ENCODE measurements at places on chromosomes 4 and X.
A peak's percentile ranks its signal among the peaks of the same experiment; 100 is the strongest.

GRCh38 chrX:122087341-122087740 lies 1039.9 kb downstream of the GLUD2 start:
- no peak for DNase-seq

DNA sequence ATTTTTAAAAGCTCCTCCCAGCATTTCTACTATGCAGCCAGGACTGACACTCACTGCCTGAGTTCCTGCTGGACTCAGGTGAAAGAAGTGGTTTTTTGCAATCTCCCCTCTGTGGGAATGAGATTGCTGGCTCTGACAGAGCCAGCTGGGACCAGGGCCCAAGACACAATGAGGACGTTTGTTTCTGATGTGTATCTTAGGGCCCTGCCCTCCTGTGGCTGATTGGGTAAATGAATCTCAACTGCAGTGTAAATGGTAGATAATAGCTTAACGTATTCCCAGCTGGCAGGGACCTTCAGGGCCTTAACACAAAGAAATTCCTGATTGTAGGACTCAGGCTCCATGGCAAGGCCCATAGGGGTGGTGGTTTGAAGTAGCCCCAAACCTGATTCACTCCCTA lies 85.8 kb upstream of the PRPS1 start:
- DNase-seq = no peak

DNA sequence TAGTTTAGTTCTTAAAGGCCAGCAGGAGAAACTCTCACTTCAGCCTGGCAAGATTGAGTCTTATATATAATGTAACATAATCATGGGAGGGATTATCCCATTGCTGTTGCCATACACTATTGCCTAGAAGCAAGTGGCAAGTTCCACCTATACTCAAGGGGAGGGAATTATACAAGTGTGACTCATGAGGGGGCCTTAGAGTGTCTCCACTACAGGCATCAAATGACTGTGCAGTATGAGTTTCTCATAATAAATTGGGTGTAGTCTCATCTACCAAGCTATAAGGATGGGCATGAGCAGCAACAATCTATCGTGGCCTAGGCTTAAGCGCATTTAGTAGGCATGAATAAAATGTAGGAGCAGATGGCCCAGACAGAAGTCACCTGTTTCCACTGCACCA lies 89.1 kb upstream of the C1GALT1C1 start:
- no peak for DNase-seq

DNA sequence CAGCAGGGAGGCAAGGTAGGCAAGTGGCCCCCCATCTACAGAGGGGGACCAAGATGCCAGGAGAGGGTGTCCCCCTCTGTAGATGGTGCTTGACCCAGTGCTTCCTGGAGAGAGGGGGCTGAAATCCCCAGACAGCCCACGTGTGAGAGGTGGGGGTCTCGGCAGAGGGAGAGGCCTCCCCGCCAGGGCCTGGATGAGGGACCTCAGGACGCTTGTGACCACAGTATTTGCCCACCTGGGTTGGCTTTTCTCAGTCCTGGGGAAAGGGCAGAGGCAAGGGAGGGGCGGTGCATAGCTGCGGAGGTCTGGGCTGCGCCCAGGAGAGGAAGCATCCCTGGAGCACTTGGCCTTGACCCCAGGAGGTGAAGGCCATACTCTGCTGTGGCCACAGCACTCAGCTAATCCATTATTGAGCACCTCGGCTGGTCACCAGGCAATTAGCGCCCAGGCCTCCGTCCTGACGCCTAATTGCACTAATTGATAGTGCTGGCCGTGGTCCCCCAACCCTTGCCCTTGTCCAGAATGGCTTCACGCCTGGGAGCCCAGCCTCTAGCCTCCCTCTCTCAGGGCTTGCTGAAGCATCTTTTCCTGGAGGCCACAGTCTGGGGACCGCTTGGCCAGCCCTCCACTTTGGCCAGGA lies 30.7 kb downstream of the HMX1 start:
- no peak for DNase-seq

- no peak for DNase-seq
Measured at GRCh38 chr4:91212211-91212610, 1085.0 kb downstream of the CCSER1 start.

- no peak for DNase-seq
Measured at GRCh38 chr4:41852229-41852628, 83.0 kb upstream of the TMEM33 start.

- no peak for DNase-seq
Measured at GRCh38 chr4:19689511-19689910, 562.2 kb upstream of the SLIT2 start.

GRCh38 chrX:119640731-119641170 lies 34.5 kb upstream of the NKRF start:
- peak; percentile 15 for DNase-seq

DNA sequence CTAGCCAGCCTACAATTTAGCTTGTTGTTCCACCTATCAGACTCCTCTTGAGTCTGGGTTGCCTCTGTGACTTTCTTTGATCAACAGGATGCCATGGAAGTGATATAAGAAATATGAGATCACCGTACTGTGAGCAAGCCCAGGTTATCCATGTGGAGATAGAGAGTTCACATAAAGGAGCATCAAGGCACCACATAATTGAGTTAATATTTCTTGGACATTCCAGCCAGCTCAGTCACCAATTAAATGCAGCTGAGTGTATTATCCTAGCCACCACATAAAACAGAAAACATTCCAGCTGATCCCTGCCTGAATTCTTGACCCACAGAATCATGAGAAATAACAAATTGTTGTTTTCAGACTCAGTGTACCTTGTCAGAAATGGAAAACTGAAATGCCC lies 253.6 kb downstream of the PPP1R2C start:
- DNase-seq = no peak

- no peak for DNase-seq
Measured at GRCh38 chr4:187125062-187125461, 401.4 kb upstream of the FAT1 start.

DNA sequence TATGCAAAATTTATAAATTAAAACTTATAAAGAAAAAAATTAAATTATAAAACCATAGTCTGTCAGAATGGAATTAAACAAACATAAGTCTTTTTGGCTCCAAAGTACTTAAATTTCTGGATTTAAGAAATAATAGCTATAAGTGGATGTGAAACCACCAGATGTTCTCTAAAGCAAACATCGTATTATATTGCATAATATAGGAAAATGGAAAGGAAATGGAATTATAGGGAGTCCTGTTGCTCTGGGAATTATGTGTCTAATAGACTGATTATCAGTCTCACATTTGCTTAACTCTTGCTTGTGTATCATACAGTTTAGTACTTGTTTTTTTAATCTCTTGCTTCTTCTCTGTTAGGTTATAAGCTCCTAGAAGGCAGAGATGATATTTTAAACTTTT lies 819.2 kb downstream of the RAPGEF2 start:
- no peak for DNase-seq

DNA sequence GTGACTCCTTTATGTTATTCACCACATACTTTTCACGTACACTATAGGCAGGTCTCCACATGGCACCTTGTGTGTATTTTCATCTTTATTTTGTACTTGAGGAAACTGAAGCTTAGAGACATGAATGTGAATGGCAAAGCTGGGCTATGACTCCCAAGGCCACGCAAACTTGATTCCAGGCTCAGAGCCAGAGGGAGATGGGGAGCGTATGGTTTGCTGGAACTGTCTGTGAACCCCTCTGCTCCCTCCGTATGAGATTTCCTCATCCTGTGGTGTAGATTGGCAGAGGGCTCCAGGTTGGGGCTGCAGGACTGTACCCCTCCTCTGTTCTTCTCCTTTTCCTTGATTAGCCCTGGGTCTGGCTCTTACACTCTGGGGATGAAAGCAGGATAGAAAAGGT lies 16.1 kb upstream of the STARD8 start:
- no peak for DNase-seq

- no peak for DNase-seq
Measured at GRCh38 chrX:1781766-1782165, 166.9 kb downstream of the ASMT start.

DNA sequence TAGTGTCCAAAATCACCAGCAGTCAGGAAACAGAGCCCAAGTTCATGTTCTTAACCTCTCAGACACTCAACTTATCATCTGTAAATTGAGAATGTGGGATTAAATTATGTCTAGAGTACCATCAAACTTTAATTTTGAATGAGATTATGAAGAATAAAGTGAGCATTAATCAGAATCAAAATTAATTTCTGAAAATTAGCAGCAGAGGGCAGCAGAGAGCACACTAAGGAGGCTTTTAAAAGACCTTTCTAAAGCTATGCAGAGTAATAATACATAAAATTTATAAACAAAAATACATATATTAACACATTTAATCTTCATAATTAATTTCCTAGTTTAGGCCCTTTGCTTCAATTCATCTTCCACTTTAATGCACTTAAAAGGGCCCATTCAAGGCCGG lies 7.1 kb downstream of the TASL start:
- DNase-seq = peak; percentile 65

DNA sequence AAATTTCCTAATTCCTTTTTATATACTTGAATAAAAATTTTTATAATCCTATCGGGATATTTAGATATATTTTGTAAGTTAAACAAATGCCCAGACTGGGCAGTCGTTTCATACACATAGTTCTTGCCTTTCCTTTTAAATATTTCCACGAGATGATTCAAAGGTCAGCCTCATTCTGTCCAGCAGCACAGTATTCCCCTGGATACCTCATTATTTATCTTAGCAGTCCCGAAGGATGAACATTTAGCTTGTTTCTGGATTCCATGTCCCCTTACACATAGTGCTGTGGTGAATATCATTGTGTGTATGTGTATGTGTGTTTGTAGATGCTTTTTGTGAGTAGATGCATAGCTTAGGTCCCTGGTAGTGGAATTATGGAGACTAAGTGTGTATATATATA lies 38.3 kb downstream of the RAPGEF2 start:
- no peak for DNase-seq

- DNase-seq = no peak
Measured at GRCh38 chr4:4820261-4820660, 39.2 kb upstream of the MSX1 start.

- DNase-seq = no peak
Measured at GRCh38 chrX:39840133-39840532, 257.6 kb downstream of the BCOR start.
